ENCODE measurements at places on chromosomes 3 and 15.

DNA sequence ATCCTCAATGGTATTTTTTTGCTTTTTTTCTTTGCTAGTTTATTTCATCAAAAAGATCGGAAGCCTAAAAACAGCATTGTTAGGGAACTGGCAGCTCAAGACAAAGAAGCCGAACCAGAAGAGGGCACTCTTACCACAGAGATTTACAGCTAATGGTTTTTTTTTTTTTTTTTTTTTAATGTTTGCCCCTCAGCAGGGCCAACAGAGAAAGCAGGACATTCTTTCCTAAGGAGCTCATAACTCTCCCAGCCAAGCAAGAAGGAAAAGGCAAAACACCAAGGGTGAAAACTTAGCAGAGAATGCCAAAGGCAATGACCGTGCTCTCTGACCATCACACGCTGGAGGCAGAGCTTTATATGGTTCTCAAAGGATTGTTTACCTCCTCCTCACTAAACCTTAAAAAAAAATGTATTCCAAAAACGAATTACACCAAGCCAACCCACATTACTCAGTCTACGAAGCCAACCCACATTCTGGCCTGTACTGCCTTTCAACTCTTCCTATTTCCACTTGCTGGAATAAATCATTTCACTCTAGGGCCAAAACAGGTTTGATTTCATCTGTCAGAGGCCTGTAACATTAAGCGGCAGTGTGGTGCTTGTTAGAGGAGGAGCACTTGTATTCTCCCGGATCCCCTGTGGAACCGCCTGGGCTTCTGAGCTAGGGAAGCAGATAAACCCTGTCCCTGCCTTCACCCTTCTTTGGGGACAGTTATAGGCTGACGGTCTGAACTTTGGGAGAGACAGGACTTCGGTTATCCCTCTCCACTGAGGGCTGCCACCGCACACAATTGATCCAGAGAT lies 35.6 kb upstream of the GYG1 start:
- DNase-seq, result no peak

- DNase-seq, result no peak
Observed at GRCh38 chr3:41833628-41834027, 128.3 kb downstream of the ULK4 start.

DNA sequence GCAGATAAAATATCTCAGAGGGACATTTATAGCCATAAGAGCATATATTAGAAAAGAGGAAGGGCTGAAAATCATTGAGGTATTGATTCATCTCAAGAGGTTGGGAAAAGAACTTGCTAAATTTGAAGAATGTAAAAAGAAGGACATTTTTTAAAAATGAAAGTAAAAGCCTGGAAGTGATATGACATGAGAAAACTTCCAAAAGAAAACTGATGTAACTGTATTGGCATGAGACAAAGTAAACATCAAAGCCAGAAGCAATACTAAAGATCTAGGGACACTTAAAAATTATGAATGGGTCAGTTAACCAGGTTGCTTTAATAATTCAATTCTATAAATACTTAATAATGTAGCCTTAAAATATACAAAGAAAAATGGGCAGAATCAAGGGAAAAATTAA lies 31.9 kb downstream of the CEP63 start:
- no peak for DNase-seq

DNA sequence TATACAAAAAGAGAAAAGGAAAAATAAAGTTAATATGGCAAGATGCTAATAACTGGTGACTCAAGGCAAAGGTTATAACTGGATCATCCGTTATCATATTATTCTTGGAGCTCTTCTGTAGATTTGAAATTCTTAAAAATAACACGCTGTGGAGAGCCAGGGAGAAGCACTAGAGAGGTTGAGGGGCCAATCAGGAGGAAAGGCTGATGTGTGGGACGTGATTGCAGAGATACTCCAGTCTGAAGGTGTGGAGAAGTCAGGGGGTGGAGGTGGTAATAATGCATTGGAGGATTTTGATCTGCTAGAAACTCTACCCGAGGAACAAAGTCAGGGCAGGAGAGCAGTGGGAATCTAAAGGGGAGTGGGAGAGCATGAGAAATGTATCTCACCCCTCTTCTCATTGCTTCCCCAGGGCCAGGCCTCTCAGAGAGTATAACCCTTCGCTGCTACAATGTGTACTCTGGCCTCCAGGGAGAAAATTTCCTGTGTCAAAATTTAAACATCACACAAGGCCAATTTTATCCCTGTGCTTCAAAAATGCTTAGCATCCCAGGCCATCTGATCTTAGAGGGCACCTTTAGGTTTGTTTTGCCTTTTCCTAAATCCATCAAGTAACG lies 211.5 kb upstream of the SEMA6D start:
- no peak for DNase-seq

- no peak for DNase-seq
Observed at GRCh38 chr15:69484837-69485236, 32.2 kb downstream of the RPLP1 start.

- DNase-seq, result no peak
Observed at GRCh38 chr3:175246766-175247165, 387.6 kb downstream of the NAALADL2 start.

- DNase-seq, result no peak
Observed at GRCh38 chr3:4734454-4734853, 241.3 kb downstream of the ITPR1 start.

DNA sequence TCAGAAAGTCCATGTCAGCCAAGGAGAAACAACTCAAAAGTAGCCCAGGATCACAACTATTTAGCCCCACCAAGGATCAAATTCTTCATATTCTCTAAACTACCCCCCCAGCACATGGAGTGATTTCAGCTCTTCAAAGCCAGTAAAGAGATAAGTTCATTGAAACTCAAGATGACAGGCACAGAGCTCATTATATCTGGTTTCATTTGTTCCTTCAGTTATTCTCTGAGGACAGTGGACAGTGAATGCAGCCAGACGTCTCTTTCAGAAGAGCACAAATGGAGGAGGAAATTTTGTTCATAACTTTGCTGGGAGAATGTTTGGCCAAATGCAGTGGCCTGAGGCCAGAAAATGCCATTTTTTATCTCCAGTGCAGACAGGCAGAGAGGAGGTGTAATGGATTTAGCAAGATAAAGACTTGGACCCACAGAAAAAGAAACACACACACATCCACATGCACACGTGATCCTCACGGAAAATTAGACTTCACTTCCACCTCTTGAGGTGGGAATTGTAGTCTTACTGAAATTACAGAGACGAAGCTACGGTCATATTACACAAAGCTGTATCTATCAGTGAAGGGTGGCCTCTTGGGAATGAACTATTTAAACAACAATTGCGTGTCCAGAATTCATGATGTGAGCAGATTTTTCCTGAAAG lies 64.6 kb downstream of the HES1 start:
- no peak for DNase-seq

- DNase-seq, result no peak
Observed at GRCh38 chr15:85527895-85528294, 147.5 kb downstream of the AKAP13 start.

DNA sequence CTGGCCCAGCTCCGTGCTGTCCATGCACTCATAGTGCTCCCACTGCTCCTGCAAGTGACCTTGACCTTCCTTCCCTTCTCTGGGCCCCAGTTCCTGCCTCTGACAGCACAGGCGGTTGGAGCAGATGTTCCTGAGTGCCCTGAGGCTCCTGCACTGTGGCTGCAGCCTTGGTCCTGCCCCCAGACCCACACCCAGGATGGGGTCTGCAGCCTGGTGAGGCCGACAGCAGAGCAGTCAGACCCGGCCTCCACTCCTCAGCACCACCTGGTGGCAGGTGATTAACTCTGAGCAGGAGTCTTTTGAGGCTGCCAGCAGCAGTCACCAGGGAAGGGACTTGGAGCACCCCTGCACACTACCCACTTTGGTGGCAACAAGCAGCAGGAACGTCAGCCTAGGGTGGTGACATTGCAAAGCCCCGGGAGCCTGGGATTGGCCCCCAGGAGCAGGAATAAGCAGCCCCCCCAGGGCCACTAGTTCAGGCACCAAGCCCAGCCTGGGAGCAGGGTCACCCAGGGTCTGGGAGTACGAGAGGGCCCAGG lies 64.6 kb downstream of the CYP11A1 start:
- no peak for DNase-seq

DNA sequence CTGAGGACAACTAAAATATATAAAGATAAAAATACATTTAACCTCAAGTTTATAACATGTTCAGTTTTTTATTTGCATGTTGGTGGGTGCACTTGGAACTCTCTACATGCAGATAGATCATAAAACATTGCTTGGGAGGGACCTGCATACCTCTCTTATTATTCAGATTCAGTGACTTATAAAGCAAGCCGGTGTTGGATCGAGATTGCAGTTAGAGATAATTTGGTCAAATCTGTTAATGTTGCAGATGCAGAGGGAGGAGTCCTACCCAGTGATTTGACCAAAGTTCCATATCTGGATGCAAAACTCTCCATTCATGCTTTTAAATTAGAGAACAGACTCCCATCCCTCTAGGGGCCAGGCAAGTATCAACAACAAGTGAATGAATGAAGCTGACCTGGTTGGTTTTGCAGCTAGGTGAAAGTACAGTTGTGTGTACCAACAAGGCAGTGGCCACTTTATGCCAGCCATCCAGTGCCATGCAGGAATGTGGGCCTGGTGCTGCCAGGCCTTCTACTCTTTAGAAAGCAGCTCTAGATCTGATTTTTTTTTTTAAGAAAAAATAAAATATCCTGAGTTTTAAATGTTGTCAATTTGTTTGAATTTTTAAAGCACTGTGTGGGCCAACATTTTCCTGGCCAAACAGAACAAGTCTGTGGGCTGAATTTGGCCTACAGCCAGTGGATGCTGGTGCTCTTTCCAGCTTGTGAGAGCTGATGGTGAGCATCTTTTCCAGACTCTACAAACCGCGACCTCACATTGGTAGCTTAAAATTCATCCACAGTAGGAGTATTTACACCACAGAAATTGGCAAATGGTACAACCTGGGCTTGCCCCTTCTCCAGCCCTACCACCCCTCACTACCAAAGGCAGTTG lies 12.3 kb downstream of the CDIN1 start:
- DNase-seq, result no peak

DNA sequence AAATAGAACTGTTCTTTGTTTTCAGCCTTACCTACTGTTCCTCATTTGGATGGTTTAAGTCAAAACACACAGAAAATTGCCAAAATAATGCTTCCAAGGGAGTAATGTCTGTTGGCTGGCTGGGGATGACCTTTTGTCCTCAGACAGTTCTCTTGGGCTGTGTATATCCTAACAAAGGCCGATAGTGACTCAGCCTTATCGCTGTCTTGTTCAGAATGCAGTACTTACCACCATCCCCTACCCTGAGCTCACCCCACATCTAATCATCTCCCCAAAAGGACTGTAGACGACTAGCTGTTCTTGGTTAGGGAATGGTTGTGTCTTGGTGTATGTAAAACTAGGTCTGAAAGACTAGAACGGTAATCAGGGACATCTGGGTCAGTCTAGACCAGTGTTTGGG lies 35.0 kb downstream of the RAB11A start:
- DNase-seq, result no peak

GRCh38 chr3:165549665-165550064 lies 287.6 kb downstream of the BCHE start:
- no peak for DNase-seq

DNA sequence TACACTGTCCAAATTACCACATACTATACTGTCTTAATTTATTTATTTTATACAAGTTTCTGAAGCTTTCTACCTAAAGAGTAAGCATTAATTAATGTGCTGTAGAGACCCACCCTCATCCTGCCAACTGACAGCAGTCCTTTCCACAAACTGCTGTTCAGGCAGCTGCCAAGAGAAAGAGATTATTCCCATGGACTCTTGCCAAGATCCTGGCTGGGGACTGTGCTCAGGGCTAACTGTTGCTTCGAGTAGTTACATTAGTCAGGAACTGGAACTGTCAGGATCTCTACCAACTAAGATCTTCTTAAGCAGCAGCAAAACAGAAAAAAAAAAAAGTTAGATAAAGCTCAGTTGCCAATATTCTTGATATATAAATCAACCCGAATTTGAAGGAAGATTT lies 398.8 kb downstream of the MECOM start:
- no peak for DNase-seq

DNA sequence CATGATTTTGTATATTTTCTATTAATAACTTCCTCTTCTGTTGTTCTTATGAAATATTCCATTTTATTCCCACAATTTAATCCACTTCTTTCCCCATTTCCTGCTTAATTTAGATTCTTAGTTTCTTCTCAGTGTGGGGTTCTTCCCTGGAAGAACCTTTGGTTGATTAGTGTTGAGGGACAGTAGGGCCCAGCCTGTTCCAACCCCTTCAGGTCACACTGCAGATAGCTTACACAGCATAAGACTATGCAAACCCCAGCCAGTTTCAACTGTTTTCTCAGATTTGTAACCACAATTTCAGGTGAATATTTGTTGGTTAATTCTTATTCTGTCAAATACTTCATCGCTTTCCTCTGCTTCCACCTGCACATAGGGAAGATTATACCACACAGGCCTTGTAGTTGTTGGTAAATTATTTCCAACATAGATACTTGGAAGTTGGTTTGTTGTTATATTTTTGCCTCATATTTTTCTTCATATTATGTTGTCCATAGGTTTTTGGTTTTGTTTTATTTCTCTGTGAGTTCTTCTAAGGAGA lies 34.7 kb downstream of the AADACL2 start:
- no peak for DNase-seq

GRCh38 chr15:53080484-53080883 lies 290.3 kb upstream of the ONECUT1 start:
- no peak for DNase-seq

DNA sequence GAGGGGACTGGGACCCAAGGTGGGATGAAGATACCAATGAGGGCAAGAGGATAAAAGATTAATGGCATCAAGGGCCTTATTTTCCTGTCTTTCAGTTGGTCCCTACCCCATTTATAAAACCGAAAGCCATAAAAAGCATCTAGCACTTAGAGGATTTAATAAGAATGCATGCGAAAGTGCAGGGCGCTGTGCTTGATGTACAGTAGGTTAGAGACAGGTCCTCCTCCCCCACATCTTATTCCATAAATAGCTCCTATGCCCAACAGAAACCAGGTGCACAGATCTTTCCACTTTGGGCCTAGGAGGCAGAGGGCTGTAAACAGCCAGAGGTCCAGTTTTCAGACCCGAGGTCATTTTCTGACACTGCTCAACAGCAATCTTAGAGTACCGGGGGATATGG lies 1.2 kb downstream of the LPCAT4 start:
- no peak for DNase-seq

GRCh38 chr15:53072077-53072476 lies 281.9 kb upstream of the ONECUT1 start:
- no peak for DNase-seq

DNA sequence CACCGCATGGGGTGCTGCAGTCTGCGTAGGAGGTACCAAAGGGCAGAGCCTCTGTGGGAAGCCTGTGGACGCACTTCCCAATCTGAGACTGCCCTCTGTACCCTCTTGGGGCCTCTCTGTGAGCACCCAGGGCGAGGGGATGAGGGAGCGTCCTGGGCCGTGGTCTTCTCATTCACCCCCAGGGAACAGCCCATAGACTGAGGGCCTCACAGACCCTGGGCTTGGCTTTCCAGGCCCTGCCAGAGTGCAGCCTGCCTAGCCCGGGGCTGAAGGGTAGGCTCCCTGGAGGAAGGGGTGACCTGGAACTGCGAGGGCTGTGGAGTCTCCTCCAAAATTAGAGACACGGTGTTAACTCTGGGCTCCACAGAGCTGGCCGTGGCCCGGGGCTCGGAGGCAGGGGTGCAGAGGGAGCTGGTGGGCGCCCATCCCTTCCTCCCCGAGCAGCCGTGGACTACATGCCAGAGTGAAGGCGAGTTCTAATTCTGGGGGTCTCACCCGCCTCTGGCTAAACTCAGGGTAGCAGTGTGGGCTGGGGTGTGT lies 468 bp upstream of the SPTBN5 start:
- no peak for DNase-seq

- no peak for DNase-seq
Observed at GRCh38 chr15:91496754-91497691, 356.5 kb upstream of the SLCO3A1 start.

- no peak for DNase-seq
Observed at GRCh38 chr3:184183679-184184078, 2.3 kb upstream of the ABCF3 start.

GRCh38 chr15:25173241-25174028 lies 218.6 kb downstream of the SNRPN start:
- DNase-seq, result no peak
